ENCODE measurements at places on chromosomes 2 and 18. TPM values are rescaled to one million over a fixed set of nuclear protein-coding genes. Genes with fewer than 3 reads are reported as not detected.

Gene CCDC102B
- total RNA-seq = 5.9 TPM

Gene SPEG
- total RNA-seq = 97.2 TPM

Gene ALK
- not detected for total RNA-seq

Gene SERPINB10
- total RNA-seq = not detected

Gene MYL12A
- 7,165 TPM for total RNA-seq

Gene LINC00305
- not detected for total RNA-seq

Gene LRP2
- not detected for total RNA-seq

Gene SERPINE2
- total RNA-seq = 5.3 TPM

Gene TMEM163
- total RNA-seq = 0.72 TPM

Gene LDLRAD4
- total RNA-seq = 32.3 TPM

Gene HOXD12
- not detected for total RNA-seq

Gene MAP3K19
- not detected for total RNA-seq

Gene STPG4
- not detected for total RNA-seq

Gene IL36RN
- not detected for total RNA-seq

Gene KCMF1
- total RNA-seq = 89.2 TPM

Gene DSG3
- not detected for total RNA-seq

Gene SLC4A1AP
- total RNA-seq = 25.0 TPM

Gene FOXI3
- total RNA-seq = not detected

Gene IMP4
- total RNA-seq = 58.4 TPM

Gene SPP2
- total RNA-seq = not detected

Gene CAPN13
- not detected for total RNA-seq

Gene ANKRD29
- 8.5 TPM for total RNA-seq

Gene RAB12
- total RNA-seq = 99.3 TPM

Gene FBXO15
- 0.19 TPM for total RNA-seq

Gene TCF23
- 0.05 TPM for total RNA-seq

Gene ZAP70
- 1.8 TPM for total RNA-seq
